CD4-positive, alpha-beta T cell treated with Interleukin-12 subunit alpha and Interleukin-12 subunit beta, for 1 hour (primary cell): ENCODE measurements at places on chromosomes 13 and 19.

GRCh38 chr13:21800837-21801616, 130.2 kb downstream of the FGF9 start:
- DNase-seq = no peak

DNA sequence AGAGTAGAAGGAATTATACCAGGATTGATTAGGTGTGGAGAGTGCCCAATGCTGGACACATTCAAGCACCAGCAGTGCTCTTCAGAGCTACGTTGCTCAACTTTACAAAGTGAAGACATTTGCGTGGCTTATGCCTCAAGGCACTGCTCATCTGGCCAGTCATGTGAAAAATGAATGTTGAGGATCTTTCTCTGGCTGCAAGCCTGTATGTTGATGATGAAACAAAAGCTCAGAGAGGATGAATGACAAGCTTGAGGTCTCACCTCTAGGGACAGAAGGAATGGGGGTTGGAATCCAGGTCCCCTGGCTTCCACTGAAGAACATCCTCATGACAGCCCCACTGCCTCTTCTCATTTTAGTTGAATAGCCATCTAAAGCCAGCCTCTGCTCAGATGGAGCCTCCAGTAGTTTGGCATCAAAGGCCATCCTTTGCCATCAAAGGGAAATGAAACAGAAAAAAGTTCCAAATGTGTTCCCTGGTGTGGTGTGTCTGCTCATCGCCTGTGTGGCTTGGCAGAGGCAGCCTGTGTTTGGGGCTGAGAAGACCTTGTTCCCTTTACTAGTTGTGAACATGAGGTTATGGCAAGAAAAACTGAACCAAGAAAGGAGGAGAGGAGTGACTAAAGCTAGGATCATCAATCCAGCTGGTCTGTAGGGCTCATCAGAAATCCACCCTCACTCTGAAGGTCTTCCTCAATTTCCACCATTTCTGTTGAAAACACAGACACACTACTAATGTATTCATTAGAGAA, 114.0 kb upstream of the KL start:
- DNase-seq = no peak

DNA sequence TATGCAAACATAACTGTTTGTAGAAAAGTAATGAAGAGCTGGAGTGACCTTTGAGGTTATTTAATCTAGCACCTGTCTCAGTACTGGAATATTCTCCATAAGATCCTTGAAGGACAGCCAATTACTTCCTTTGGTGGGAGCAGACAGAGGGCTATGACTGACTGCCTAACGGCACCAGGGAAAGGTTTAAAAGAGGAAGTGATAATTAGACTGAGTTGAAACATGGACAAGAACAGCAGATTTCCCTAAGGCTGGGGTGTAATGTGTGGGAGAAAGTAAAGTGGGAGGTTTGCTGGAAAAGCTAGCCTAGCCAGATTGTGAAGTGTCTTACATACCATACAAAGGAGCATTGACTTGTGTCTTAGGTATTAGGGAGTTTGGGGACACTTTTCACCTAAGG, 191.3 kb upstream of the PCDH9 start:
- no peak for DNase-seq

DNA sequence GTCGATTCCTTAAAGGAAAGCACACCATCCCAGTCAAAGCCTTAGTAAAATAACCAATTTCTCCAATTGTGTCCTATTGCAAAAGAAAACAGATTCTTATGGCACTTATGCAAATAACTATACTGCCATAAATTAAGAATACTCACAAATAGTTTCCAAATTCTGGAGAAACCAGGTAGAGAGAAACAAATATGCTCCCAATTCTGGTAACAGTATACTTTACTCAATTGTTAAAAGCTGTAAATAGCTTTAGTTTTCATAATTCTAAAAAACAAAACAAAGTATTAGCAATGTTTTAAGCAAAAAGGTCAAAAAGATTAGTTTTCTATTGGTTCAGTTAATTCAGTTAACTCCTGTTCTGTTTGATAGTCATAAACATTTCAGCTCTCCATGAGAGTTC, 18.2 kb upstream of the UBAC2 start:
- no peak for DNase-seq

- no peak for DNase-seq
Measured at GRCh38 chr13:27854606-27855005, 62.3 kb downstream of the GSX1 start.

- DNase-seq = no peak
Measured at GRCh38 chr13:67416047-67416925, 186.2 kb upstream of the PCDH9 start.

- DNase-seq = no peak
Measured at GRCh38 chr13:85592211-85592610, 207.0 kb downstream of the SLITRK6 start.

DNA sequence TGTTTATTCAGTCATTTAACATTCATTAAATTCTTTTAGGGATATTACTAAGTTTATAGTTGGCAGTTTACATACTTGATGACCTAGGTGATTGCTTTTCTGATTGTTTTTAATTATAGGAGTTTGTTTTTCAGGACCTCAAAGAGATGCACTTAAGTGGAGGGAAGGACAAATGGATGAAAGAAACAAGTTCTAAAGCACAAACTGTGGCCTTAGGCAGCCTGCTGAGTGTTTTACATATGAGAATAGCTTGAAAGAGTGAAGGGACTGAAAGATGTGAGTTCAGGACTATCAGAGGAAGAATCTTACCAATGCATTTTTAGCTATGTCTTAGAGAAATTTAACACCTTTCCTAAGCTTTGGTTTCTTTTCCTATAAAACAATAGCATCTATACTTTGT, 402.6 kb downstream of the KLF12 start:
- DNase-seq = no peak

GRCh38 chr13:68428292-68428691, 1198.2 kb upstream of the PCDH9 start:
- no peak for DNase-seq

DNA sequence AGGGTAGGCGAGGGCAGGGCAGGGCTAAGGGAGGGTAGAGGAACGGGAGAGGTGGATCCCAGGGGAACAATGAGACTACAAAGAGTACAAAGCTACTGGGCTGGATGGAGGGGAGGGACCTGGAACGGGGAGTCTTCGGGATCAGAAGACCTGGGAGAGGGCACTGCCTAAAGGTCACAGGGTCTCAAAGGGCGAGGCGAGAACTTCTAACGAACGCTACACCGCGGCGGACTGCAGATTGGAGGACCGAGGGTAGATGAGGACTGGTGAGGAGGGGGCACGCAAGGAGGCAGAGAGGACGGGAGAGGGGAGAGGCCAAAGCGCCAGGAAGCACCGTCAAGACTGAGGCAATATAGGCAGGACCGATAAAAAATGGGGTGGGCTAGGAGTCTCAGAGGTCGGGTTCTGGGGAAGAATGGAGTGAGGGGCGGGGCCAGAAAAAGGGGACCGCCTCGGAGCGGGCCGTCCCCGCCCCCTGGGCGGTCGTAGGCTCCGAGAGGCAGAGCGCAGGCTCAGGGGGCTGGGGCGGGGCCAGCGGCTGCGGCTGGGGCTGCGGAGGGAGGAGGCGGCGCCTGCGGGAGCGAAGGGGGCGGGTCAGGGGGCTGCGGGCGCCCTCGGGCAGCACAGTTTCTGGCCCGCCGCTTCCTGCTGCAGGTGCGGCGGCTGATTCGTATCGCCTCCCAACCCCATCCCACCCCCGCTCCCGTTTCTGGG, 1.3 kb upstream of the KCNC3 start:
- DNase-seq = peak; percentile 88

GRCh38 chr13:41005704-41006103, 13.4 kb downstream of the ELF1 start:
- no peak for DNase-seq

- no peak for DNase-seq
Measured at GRCh38 chr13:86006317-86006716, 207.1 kb upstream of the SLITRK6 start.

DNA sequence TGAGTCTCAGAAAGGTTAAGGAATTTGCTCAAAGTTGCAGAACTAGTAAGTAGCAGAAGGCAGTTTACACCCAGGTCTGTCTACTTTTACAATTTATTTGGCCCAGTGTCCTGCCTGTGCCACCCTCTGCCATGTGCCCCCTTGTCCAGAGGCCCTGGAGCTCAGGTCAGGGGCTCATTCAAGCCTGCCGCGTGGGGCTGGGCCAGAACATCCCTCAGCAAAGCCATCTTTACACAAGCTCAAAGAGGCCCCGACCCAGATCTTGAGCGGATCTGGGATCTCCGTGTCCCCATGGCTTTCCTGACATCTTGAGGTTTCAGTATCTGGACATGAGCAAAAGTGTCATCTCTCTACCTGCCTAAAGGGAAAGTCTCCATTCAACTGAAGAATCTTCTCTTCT, 76.4 kb upstream of the VSTM2B start:
- no peak for DNase-seq

- DNase-seq = no peak
Measured at GRCh38 chr19:18799389-18799970, 8.4 kb upstream of the COMP start.

DNA sequence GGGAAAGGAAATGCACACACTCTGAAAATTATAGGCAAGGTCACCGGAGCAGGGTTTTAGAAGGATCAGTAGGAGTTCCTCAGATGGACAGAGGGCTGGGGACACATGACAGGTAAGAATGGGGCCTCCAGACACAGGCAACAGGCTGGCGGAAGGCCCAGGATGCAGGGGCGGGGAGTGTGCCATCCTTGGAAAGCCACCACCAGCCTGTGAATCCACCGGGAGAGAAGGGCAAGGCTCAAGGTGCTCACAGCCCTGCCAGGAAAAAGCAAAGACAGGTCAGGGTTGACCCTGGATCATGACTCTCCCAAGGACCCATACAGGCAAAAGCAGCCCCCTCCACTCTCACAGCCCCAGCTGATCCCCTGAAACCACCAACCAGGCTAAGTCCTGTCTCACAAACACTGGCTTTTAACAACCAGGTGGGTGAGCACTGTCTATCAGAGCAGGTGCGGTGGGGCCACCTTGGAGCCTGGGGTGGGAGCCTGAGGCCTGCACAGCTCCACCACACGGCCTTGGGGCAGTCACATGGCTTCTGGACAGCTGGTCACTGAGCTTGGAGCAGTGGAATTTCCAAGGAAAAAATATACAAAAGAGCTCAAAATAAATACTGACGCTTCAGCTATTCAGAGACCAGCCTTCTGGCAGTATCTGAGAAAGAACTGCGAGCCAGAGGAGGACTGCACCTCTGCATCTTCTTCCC, 35.2 kb upstream of the ISYNA1 start:
- DNase-seq = no peak

DNA sequence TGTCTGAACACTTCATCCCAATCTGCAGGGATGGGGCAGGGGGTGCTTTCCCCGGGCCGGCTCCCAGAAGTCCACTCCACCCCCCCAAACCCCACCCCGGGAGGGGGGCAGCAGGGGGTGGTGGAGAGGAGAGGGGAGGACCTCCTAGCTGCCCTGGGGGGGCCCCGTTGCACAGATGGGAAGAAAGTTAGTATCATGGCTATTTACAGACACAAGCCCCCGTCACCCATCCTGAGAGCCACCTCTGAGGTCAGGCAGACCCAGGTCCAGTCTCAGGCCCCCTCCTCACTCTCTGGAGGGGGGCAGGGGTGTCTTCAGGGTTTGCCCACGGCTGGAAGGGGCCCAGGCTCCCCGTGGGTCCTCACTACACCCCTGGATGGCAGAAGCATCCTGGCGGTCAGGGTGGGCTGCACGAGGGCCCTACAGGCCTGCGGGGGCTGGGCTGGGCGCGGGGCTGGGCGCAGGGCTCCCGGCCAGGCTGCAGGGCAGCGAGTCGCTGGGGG, 5.8 kb upstream of the REXO1 start:
- no peak for DNase-seq

- DNase-seq = no peak
Measured at GRCh38 chr13:97512732-97513131, 78.8 kb downstream of the RAP2A start.

DNA sequence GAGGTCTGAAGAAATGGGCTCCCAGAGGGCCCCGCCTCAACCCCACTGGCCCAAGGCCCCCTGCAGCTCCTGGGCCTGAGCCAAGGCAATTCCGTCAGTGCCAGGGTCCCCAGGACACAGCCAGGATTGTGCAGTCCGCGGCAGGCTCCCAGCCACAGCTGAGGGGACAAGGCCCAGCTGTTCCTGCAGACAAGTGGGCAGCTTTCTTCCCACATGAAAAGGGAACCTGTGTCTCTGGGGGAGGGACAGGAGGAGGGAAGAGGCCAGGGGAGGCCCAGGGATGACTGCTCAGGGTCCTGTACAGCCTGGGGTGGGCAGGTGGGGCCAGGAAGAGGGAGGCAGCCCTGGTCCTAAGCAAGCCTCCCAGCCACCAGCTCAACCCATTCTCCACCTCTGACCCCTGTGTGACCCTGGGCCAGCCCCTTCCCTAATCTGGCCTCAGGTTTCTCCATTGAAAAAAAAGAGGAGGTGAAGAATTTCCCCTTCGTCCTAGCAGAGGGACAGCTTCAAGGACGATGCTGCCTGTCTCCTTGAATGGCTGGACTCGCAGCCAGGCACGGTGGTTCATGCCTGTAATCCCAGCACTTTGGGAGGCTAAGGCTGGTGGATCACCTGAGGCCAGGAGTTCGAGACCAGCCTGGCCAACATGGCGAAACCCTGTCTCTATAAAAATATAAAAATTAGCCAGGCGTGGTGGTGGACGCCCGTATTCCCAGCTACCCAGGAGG, 20.5 kb upstream of the VSTM2B start:
- no peak for DNase-seq

DNA sequence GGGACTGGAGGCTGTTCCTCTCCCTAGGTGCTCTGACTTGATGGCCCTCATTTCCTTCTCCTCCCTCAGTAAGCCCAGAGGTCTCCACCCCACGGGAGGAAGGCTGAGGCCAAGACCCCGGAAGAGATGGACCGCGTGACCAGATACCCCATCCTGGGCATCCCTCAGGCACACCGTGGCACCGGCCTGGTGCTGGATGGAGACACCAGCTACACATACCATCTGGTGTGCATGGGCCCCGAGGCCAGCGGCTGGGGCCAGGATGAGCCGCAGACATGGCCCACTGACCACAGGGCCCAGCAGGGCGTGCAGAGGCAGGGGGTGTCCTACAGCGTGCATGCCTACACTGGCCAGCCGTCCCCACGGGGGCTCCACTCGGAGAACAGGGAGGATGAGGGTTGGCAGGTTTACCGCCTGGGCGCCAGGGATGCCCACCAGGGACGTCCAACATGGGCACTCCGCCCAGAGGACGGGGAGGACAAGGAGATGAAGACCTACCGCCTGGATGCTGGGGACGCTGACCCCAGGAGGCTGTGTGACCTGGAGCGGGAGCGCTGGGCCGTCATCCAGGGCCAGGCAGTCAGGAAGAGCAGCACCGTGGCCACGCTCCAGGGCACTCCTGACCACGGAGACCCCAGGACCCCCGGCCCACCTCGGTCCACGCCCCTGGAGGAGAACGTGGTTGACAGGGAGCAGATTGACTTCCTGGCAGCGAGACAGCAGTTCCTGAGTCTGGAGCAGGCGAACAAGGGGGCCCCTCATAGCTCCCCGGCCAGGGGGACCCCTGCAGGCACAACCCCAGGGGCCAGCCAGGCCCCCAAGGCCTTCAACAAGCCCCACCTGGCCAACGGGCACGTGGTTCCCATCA, 6.1 kb downstream of the MISP start:
- DNase-seq = no peak

DNA sequence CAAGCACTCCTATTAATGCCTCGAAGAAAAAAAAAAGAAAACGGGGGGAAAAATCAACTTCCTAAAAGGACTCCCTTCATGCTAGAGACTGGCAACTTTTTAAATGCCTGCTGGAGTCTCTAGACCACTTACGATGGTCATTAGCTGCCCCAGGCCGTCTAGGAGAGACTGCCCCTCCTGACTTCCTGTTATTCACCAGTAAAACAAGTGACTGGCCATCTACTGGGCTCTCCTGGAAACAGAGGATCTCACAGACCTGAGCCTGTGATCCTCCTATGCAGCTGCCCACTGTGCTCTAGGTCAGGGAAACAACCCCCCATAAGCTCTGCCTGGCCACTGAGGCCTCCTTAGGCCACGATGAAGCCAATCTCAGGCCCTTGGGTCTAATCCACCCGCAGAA, 7.4 kb downstream of the ZNF266 start:
- no peak for DNase-seq

GRCh38 chr19:1844513-1845124, 3.7 kb downstream of the REXO1 start:
- DNase-seq = no peak
